Left ventricle myocardium inferior (tissue), 1 donor: ENCODE measurements at places on chromosomes 5 and 9. TPM values are rescaled to one million over a fixed set of nuclear protein-coding genes. Genes with fewer than 3 reads are reported as not detected.

- DNase-seq = no peak
- no peaks in the 10 kb centered on the region for H3K36me3 ChIP-seq
- no peak overlapping the region for H3K27ac ChIP-seq
Observed at GRCh38 chr5:146815411-146815810, 63.1 kb downstream of the PPP2R2B start.

GRCh38 chr5:170619869-170620268 lies 116.0 kb downstream of the KCNIP1 start:
- no peak for DNase-seq
- peaks cover 7% of the 10 kb centered on the region for H3K27me3 ChIP-seq
- no peaks in the 10 kb centered on the region for H3K36me3 ChIP-seq
- no peak overlapping the region for H3K4me3 ChIP-seq

Gene BHMT
- total RNA-seq = not detected

Gene C9orf50
- total RNA-seq = not detected

Gene LCN9
- not detected for total RNA-seq

Gene BTNL3
- not detected for total RNA-seq
